ENCODE measurements at places on chromosomes 16 and 17.
A peak's percentile ranks its signal among the peaks of the same experiment; 100 is the strongest.

DNA sequence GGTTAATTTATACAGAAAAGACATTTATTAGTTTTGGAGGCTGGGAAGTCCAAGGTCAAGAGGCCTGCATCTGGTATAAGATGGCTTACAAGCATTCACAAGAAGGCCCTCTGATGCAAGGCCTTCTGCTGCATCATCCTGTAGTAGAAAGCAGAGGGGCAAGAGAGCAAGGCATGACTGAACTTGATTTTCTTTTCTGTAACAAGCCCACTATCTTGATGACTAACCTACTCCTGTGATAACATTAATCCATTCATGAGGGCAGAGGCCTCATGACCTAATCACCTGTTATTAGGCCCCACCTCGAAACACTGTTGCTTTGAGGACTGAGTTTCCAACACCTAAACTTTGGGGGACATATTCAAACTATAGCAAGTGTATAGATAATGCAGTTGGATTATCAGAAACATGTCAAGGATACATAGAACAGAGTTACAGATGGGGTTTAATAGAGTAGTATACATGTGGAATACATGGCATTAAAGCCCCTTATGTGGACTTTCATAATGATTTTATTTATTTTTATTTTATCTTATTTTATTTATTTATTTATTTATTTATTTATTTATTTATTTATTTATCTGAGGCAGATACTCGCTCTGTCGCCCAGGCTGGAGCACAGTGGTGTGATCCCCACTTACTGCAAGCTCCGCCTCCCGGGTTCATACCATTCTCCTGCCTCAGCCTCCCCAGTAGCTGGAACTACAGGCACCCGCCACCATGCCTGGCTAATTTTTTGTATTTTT lies 88.2 kb downstream of the CHD9 start:
- DNase-seq: no peak

DNA sequence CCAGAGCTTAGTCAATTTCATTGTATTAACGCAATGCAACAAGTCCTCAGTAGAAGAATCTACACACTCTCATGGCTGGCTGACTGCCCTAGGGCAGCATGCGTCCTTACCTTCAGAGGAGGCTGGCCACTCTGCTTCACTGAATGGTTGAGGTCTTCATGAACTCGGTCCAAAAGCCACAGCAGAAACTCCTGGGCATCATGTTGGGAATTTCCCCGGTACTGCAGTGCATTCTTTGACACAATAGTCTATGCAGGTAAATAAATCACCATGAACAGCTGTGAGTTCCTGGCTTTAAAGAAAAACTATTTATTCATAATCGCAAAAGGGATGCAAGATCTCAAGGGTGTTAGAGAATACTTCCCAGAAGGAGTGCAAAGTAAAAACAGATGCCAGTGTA lies 41.3 kb downstream of the USP31 start:
- no peak for DNase-seq

DNA sequence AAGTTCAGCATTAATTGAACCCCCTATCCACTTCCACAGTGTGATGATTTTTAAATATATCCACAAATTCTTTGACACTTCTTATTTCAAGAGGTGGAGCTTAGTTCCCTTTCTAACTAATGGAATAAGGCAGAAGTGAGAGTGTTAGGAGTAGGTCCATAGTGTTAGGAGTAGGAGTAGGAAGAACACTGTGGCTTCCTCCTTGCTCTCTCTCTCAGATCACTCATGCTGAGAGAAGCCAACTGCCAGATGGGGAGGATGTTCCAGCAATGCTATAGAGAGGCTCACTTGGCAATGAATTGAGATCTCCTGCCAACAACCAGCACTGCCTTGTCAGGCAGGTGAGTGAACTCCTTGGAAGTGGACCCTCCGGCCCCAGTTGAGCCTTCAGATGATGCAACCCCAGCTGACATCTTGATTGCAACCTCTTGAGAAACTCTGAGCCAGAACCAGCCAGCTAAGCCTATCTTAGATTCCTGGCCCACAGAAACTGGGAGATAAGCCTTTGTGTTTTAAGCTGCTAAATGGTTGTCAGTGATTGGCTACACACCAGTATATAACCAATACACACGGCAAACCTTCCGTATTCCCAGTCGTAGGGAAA lies 44.3 kb downstream of the SPECC1 start:
- DNase-seq: no peak

GRCh38 chr17:28385406-28385805 lies 13.9 kb downstream of the SARM1 start:
- no peak for DNase-seq

DNA sequence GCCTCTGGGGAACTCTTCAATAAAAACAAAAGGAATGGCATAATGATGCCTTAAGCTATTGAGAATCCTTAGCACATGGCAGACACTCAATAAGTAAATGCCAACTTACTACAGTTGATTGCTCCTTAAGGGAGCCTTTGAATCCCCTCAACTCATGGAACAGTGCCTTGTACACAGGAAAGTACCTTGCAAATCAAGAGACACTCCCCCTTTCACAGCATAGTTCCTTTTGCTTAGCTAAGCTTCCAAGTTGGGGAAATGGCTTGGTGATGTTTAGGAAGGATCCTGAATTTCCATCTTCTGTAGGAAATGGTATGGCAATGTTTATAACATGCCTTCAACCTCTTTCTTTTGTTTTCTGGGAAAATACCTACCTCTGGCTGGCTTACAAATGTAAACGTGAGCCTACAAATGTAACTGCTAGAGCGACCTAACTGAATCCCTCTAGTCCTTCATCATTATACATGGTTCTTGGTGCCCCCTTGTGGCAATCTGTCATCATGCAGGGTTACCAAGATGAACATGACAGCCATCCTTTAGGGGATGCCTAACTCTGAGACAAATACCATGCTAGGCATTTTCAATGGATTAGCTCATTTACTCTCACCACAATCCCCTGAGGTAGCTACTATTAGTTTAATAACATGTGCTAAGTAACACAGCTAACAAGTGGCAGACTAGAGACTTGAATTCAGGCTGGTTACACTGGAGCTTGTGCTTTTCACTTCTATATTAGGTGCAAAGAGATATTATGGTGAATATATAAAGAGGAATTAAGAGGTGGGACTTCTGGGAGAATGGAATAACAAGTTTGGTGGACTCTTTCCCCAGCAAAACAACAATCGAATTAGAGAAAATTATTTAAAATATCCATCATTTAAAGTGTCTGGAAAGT lies 65.0 kb downstream of the MMD start:
- peak; percentile 1 for DNase-seq

DNA sequence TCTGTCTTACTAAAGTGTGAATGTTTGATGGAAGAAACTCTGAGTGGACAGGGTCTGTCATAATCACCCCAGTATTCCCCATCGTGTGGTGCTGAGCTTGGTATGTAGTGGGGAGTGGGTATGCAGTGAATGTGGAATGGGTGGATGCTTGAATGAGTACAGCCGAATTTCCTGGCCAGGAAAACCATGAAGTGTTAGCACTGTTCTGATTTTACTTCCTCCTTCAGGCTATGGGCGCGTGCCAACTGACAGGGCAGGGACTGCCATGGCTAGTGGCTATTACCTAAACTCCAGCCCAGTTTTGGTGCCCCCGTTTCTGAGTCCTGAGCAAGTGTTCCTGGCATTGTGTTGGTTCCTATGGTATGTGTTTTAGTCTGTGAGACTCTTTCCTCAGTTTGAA lies 48.6 kb downstream of the PRKCA start:
- no peak for DNase-seq

DNA sequence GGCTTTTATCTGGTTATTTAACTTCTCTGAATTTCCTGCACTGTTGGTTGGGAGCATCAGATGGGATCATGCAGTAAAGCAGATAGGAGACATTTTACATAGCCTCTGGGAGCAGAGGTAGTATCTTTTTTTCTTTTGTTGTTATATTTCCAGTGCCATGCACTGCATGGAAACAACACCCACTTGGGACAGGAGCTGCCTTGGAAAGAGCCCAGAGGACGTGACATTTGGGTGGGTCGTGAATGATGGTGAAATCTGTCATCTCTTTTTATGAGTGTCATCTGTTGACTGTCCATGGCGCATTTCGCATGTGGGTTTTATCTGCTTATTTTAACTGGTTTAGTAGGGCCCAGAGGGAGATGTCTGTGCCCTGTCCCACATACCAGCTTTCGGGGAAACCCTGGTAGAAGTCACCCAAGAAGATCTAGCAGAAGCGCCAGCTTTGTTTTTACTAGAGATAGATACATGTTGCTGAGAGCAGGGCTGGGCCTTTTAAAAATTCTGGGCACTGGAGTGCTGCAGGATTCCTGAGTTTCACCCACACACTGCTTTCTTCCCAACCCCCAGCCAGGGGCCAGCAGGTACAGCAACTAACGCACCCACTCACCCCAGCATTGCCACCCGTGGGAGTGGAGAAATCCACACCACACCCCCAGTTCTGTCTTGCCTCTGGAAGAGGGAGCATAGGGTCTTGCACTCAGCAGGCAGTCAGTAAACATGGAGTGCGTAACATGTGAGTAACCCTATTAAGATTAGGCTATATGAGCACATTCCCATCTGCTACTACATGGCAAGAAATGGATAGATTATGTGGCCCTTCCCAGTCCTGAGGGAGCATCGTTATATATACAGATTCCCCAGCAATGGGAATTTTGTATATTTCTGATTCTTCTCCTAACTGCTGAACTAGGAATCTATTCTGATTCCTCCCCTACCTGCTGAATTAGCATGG lies 8.4 kb upstream of the TERF2 start:
- DNase-seq: no peak

DNA sequence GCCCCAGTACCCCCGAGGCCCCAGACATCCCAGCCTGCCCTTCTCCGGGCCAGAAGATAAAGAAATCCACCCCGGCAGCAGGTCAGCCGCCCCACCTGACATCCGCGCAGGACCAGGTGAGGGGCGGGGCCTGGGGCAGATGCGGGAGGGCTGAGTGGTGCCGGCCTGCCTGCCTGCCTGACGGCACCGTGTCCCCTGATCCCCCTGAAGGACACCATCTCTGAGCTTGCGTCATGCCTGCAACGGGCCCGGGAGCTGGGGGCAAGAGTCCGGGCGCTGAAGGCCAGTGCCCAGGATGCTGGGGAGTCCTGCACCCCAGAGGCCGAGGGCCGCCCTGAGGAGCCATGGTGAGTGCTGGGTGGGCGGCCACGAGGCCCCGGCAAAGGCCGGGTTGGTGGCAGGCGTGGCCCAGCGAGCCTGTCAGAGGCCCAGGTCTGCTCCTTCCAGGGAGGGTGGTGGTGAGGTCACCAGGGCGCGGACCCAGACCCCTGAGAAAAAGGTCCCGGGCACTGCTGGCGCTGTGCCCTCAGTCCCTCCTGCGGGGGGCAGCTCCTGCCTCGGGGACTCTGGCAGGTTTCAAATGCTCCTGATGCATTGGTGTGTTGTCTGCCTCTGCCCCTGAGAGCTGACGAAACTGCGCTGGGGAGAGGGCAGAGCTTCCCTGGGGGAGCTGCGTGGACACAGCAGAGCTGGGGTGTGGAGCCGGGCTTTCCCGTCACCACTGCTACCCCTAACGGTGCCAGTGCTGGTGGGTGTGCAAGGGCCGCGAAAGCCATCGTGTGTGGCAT lies 1.2 kb downstream of the CDT1 start:
- DNase-seq: no peak

DNA sequence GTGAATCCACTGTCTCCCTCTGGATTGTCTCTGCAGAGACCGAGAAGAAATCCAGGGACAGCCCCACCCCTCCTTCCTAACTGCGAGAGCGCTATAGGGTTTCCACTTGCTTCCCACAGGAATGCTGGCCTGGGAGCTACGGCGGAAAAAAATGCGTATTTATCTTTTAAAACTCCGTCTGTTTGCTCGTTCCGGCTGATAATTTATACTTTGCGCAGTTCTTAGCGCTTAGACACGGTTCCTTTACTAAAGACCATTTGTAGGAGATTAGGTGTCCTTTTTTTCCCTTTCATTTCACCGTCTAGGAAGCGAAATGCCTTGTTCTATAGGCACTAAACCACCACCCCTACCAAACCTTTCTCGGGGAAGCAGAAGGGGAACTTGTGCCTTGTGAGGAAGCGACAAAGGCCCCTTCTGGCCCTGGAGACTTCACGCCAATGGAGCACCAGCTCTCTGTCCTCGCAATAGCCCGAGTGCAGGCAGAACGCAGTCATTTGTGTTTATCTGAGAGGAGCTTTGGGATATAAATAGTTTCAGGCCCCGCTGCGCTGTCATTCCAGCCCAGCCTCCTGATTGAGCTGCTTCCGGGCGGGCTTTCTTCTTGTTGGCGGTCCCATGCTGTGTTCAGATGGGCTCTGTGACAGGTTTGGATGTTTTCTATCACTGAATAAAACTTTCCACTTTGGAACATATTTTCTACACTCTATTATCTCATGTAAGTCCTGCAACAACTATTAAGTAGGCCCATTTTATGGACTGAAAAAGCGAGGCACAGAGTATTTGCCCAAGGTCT lies 791 bp upstream of the SUPT4H1 start:
- DNase-seq: no peak

- DNase-seq: no peak
Measured at GRCh38 chr17:3972281-3972731, 8.1 kb upstream of the ATP2A3 start.

GRCh38 chr17:48545022-48545375 lies at the start of gene HOXB2:
Gene HOXB2, minus strand, starts transcription at chr17:48545109. Its CDS starts 198 bp downstream, at chr17:48544911.
- DNase-seq: peak; percentile 44

- DNase-seq: no peak
Measured at GRCh38 chr17:46028374-46028773, 29.3 kb downstream of the STH start.

- no peak for DNase-seq
Measured at GRCh38 chr17:1473841-1474240, 17.8 kb upstream of the CRK start.

DNA sequence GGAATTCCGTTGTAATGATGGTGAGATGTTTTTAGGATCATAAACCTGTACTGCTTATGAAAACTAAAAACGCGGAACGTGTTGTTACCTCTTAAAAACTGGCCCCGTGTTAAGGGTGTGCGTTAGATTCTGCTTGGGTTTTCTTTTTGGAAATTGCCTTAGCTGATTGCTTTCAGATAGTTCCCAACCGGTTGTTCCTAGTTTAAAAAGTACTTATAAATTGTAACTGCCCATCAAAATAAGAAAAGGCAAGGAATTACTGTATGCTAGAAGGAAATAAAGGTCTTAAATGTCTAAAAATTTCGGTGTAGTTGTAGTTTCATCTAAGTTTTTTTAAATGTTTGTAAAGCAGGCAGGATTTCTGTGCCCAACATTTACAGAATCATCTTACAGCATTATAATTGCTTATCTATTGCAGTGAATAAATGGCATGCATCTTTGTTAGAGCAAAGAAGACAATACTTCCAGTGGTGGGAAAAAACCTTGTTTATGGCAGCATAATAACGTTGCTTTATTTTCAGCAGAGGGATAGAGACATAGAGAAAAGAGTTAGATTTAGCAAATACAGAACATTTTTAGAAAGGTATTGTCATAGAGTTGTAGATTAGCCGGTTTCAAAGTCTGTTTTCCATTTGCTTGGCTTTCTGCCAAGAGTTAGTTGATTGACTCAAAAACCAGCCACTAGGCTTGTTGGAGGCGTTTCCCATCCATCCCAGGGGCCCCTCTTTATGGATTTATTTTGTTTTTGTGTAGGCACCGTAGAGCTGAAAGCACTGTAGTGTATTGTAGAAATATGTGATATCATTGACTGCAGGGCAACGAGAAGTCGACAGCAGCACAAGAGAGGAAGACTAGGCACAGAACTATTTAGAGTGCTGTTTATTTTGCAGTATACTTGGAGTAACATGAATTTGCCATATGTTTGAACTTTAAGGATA lies 1.7 kb downstream of the PPM1D start:
- peak; percentile 69 for DNase-seq

GRCh38 chr16:30488764-30489605 lies 16.4 kb downstream of the ITGAL start:
- no peak for DNase-seq

GRCh38 chr17:13725288-13725990 lies 123.7 kb upstream of the HS3ST3A1 start:
- no peak for DNase-seq

GRCh38 chr16:63581570-63581969 lies 1540.3 kb downstream of the CDH11 start:
- DNase-seq: no peak

- no peak for DNase-seq
Measured at GRCh38 chr17:42182927-42183734, 2.1 kb downstream of the HCRT start.

Measured in NCI-H2107 (cell line).